MCF 10A (cell line): ENCODE measurements at places on chromosomes 7 and 10. TPM values are rescaled to one million over a fixed set of nuclear protein-coding genes. Genes with fewer than 3 reads are reported as not detected.

Gene SLC18A2
- not detected in 2 replicates for total RNA-seq

Gene ZPBP
- total RNA-seq, result not detected in 2 replicates

Gene HOXA3
- 8.2 and 14.0 TPM in 2 replicates for total RNA-seq

GRCh38 chr10:98655492-98655891 lies 208.8 kb upstream of the HPS1 start:
- no peak overlapping the region for H3K27ac ChIP-seq
- H3K4me1 ChIP-seq, result no peaks in the 10 kb centered on the region
- DNase-seq, result no peak
- no peak overlapping the region for H3K4me3 ChIP-seq

DNA sequence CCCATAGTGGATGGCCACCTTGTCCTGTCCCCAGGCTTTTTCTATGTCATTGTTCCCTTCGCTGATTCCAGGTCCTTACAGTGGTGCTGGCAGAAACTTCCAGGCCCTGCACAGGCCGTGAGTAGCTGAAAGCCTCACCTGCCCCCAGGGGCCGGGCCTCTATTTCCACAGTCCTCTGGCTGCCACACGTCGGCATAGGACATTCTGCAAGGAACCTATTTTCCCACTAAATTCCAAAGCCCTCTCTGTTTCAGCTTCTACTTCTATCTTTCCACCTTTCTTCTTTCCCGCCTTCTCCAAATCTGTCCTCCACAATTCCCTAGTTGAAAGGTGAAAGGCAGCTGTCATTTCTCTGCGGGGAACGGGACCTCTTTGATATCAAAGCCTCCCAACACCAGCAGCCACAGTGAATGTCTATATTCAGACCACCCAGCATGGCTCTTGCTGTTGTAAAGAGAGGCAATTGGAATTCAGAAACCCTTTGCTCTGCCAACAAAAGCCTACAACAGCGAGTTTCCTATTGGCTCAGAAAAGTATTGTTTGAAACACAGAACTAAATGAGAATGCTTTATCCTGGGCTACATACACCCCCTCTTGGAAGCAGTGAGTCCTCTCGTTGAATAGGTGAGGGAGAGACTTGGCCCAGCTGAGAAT lies 607.7 kb downstream of the GALNT17 start:
- no peak for DNase-seq
- no peak overlapping the region for H3K27ac ChIP-seq
- H3K4me3 ChIP-seq, result no peak overlapping the region
- no peaks in the 10 kb centered on the region for H3K36me3 ChIP-seq

DNA sequence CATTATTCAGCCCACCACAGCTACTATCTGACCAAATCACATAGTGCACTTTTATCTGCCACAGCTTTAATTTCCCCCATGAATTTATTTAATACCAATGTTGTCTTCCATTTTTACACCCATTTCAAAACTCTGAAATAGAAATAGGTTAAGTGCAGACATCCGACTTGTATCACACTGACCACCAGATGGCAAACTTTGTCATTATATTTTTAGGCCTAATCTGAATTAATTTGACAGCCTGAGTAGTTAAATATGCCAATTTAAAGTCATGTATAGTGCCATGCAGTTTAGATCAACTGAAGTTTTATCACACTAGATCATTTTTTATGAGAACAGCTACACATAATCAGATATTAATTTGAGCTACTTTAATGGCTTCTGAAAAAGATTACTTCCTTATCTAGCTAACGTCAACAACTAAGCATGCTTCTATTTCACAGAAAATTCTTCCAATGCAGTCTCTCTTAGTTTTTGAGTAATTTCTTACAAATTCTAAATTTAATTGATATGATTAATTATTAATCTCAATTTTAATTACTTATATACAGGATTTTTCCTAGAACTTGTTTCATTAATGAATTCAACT lies 566.4 kb downstream of the GFRA1 start:
- peaks cover 9% of the 10 kb centered on the region for H3K4me1 ChIP-seq
- DNase-seq, result peak; percentile 50
- no peaks in the 10 kb centered on the region for H3K27me3 ChIP-seq
- no peaks in the 10 kb centered on the region for H3K36me3 ChIP-seq
- H3K27ac ChIP-seq, result no peak overlapping the region

DNA sequence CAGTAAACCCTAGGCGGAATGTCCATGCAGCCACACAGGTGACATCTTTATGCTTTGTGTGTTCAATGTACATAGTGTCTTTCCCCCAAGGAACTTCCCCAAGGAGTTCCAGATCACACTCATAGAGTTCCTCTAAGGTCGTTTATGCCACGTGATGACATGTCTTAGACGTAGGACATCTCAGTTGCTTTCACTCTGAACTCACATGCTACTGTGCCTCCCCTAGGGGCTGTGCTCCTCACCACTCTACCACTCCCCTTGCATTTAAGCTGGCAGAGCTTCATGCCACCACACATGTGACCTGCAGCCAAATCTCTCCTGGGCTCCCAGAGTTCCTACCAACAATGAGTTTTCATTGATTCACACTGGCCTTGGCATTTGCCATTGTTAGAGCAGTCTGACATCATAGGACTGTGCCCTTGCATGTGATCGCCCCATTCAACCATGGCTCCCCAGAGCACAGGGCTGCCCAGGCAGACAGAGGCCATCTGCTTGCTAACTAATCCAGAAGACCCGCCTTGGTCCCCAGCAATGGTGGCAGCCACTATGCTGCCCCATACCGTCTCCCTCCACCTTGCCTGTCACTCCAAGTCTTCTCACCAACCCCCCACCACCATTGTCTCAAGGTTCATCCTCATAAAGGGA lies 95.3 kb upstream of the MACROH2A2 start:
- H3K4me3 ChIP-seq, result no peak overlapping the region
- DNase-seq, result no peak
- peaks cover 13% of the 10 kb centered on the region for H3K4me1 ChIP-seq
- no peaks in the 10 kb centered on the region for H3K27me3 ChIP-seq
- H3K36me3 ChIP-seq, result no peaks in the 10 kb centered on the region

- DNase-seq, result no peak
- H3K4me3 ChIP-seq, result no peak overlapping the region
- H3K4me1 ChIP-seq, result peaks cover 3% of the 10 kb centered on the region
- H3K27ac ChIP-seq, result no peak overlapping the region
- H3K27me3 ChIP-seq, result peaks cover 20% of the 10 kb centered on the region
- H3K36me3 ChIP-seq, result peaks cover 7% of the 10 kb centered on the region
Observed at GRCh38 chr7:29922921-29923700, 66.5 kb downstream of the SCRN1 start.

DNA sequence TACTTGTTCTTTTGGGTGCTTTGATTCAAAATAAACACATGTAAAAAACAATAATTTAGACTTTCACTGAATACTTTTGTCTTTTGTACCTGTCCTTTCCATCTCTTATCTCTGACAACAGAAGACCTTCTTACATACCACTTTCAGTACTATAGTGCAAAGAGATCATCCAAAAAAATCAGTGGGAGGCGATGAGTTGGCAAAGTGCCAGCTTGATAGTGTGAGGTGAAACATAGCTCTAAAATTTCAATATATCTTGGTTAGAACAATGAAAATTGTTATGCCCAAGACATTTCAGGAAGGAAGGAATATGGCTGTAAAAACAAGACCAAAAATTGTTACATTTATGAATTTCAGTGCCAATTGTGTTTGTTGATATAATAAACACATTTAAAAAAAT lies 390.2 kb upstream of the COBL start:
- no peak for DNase-seq
- no peak overlapping the region for H3K4me3 ChIP-seq
- H3K4me1 ChIP-seq, result no peaks in the 10 kb centered on the region
